NCI-H526 (cell line): ENCODE measurements at places on chromosomes 4 and X.

DNA sequence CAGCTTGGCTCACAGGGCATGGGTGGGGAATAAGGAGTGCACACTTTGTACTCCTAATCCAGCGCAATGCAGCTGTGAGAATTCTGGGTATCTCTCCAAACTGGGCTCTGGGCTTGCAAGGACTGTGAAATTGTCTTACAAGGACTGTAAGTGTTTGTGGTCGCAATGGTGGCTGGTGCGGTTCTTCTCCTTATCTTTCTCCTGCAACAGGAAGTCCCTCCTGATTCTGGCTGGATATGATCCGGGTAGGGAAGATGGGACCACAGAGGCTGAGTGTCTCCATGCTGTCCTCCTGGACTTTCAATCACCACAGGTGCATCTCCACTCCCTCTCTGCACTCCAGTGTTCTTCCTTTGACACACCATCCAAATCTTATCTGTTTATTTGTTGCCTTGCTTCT is 55.7 kb upstream of the GYPE start:
- DNase-seq: no peak

DNA sequence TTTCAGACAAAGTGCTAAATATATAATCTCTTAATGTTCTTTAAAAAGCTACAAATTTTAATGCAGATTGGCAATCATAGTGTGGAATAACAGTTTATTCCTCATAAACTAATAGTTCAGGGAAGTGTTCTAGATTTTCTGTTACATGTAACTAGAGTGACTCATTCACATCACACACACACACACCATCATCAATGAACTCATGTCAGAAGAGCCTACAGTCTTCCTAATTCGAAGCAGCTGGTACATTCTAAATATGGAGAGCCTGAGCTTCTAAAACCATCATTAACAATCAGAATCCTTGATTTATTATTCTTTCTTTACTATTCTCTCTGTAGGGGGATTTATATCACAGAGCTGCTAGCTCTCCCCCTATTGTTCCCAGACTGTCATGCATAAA is 49.6 kb downstream of the DKK2 start:
- no peak for DNase-seq

DNA sequence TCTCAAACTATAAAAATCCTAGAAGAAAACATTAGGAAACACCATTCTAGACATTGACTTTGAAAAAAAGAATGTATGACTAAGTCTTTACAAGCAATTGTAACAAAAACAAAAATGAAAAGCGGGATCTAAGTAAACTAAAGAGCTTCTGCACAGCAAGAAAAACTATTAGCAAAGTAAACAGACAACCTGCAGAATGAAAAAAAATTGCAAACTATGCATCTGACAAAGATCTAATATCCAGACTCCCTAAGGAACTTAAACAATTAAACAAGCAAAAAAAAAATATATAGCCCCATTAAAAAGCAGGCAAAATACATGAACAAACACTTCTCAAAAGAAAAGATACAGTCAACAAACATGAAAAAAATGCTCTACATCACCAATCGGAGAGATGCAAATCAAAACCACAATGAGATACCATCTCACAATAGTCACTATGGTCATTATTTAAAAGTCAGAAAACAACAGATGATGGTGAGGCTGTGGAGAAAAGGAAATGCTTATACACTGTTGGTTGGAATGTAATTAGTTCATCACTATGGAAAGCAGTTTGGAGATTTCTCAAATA is 168.1 kb downstream of the EPHA5 start:
- DNase-seq: peak; percentile 68

DNA sequence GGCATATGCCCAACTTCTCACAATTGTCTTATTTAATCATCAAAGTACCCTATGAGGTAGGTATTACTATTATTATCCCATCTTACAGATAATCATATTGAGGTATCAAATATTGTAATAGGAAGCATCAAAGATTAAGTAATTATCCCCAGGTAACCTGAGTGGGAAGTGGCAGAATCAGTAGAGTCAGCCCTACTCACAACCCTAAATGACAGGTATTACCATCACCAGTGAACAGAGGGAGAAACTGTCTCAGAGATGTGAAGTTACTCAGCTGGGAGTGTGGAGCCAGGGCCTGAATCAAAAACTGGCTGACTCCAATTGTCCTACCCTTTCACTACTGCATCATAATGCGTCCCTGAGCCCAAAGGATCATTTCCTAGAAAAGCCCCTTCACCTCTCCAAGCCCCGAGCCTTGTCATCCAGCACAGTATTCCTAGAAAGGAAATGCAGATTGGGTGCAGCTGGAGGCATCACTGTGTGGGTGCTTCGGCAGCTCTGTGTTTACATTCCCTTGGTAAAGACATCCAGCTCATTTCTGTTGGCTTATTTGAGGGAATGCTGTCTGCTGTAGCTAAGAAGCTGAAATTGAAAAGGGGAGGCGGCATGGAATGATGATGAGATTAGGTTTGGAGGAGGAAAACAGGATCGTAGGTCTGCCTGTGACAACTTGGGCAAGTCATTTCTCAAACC is 72.8 kb downstream of the DHX15 start:
- DNase-seq: no peak

DNA sequence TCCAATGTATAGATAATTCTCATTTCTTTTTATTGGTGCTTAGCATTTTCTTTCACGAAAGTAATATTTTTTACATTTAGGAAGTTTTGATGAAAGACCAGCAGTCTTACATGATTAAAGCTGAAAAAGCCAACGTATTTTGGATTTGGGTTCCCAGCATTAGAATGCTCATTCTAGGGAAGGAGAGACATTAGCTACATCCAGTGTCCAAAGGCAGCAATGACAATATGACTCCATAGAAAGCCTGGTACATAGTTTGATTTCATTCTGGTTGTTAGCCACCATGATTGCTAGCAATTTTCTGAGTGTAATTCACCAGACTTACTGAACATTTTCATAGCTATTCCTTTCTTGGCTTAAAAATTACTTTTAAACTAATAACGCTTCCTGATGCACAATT is 1397.5 kb downstream of the PCDH7 start:
- no peak for DNase-seq

DNA sequence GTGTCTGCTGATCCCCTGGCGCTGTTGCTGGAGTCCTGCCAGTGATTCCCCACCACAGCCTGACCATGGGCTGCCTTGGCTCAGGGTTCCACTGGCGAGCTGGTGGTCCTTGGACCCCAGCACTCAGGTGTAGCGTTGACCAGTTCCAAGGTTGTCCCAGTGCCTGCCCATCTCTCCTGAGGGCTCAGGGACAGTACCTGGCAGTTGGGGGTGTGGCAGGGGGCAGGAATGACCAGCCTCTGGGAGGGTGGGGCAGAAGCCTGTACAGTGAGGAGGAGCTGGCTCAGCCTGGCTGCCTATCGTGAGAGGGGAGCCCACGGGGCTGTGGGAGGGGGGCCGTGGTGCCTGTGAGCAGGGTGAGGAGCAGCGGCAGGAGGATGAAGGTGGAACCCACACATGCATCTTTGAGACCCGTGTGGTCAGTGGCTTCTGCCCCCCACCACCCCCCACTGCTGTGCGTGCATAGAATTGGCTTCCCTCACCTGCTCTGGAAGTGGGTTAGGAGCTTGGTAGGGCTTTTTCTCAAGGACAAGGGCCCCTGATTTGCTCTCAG is 12.6 kb upstream of the MSANTD1 start:
- DNase-seq: no peak

GRCh38 chr4:8315435-8316250 is 46.1 kb downstream of the HTRA3 start:
- DNase-seq: no peak

DNA sequence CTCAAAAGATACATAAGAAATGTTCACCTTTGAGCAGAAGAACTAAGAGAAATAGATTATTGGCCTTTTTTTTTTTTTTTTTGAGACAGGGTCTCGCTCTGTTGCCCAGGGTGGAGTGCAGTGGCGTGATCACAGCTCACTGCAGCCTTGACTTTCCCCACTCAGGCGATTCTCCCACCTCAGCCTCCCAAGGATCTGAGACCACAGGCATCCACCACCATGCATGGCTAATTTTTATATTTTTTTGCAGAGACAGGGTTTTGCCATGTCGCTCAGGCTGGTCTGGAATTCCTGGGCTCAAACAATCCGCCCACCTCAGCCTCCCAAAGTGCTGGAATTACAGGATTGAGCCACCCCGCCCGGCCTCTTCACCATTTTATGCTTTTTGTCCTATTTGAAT is 2.9 kb upstream of the TLR6 start:
- no peak for DNase-seq

GRCh38 chr4:161382655-161383054 is 781.1 kb downstream of the FSTL5 start:
- DNase-seq: no peak

- DNase-seq: no peak
Measured at GRCh38 chrX:65524139-65524538, 10.4 kb downstream of the LAS1L start.

GRCh38 chr4:73976716-73977115 is 5.1 kb downstream of the PF4 start:
- DNase-seq: no peak
